ENCODE measurements at places on chromosomes 4 and X.

DNA sequence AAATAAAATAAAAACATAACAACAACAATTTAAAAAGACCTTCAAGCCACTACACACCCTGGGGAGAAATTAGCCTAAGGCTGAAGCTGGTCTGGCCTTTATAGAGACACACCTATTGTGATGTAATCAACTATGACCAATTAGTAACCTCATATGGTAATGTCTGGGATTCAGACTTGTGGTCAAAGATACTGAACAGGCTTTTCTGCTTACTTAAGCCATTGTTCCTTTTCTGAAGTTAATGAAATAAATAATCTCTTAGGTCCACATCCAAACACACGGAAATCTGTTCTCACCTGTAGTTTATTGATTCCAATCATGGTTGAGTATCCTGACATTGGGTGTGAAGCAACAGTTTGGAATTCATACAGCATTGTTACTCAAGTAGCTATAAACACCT lies 152.5 kb downstream of the PLS3 start:
- DNase-seq, result no peak

DNA sequence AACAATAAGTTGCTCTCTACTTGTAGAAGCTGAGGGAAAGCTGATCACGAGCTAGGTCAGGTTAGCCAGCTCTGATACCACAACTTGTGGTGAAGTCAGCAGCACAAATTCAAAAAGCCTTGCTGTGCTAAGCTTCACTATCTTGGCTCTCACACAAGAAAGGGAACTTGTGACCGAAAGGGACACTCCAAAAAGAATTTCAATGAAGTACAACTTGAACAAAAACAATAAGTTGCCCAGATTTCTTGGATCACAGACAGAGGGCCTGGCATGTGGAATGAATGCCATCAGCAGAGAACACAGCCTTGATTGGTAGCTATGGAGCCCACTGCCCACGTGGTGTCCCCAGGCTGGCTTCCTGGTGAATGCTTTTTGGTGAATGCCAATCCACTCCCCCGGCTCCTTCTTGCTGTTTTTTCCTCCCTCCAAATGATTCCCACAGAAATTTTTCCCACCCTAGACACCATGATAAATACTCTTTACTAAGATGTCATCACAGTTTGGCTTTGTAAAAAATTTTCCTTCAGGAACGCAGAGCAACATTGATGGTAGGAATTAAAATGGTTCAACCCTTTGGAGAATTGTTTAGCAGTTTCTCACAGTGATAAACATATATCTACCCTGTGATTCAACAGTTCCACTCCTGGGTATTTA lies 82.6 kb downstream of the ANXA3 start:
- no peak for DNase-seq

DNA sequence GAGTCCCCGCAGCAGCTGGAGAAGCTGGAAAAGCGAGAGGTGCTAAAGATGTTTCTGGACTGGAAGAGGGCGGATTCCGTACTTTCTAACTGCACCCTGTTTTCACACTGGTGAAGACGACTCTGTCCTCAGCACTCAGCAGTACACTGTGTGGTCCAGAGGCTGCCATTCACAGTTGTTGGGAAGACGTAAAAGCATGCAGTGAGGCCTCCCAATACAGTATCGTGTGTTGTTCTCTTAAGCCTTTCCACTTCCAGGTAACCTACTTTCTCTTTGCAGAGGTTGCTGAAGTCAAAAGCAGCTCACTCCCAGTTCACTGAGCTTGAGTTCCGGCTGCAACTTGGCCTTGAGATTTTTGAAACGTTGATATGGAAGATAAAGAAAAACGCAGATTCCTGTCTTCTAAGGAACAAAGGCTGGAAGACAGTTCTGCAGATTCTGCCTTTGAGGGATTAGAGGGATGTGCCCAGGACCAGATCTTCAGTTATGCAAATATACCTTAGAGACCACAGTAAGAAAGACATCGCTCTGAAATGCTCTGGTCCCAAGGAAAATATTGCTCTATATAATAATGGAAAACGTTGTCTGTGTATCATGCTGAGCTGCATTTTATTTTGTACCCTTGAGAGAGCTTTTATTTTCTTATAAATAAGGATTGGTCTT lies 540.9 kb downstream of the TRIML1 start:
- DNase-seq, result no peak

GRCh38 chrX:102715967-102716366 lies 3.7 kb downstream of the GPRASP2 start:
- no peak for DNase-seq

DNA sequence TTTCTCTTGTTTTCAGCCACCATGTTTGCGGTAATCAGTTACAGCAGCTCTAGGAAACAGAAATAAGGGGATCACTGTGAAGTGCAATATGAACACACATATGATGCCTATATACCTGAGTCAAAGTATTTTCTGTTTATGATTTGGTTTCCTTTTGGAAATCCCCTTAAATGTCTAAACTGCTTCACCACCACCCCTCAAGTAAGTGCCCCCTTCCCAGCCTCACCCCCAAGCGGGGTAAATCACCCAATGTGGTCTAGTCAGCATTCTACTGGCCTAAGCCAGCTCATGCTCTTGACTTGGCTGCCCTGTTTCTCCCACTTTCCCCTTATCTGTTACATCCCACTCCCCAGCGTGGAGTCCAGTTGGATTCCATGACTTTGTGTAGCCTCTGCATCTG lies 176.5 kb downstream of the QDPR start:
- no peak for DNase-seq

DNA sequence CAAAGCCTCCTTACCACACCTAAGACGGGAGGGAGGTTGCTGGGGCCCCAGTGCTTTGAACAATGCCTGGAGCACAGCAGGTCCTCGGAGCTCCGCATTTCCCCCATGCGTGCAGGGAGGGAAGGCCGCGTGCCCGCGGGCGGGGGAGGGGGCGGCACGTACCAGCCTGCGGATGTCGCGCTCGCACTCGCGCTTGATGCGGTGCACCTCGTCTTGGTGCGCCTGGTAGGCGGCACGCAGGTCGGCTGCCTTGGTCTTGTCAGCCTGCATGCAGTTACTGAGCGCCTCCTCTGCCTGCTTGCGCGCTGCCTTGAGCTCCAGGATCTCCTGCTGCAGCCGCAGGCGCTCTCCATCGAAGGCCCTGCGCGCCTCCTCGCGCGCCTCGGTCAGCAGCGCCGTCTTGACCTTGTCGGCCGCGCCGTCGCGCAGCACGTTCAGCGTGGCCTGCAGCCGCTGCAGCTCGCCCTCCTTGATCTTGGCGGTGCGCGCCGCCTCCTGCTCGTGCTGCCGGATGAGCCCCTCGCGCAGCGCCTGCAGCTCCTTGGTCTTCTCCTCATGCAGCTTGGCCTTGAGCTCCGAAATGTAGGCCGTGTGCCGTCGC lies 87.2 kb upstream of the C4orf50 start:
- no peak for DNase-seq

All from fibroblast of mammary gland (primary cell).